ENCODE measurements at places on chromosomes 7 and 10.

DNA sequence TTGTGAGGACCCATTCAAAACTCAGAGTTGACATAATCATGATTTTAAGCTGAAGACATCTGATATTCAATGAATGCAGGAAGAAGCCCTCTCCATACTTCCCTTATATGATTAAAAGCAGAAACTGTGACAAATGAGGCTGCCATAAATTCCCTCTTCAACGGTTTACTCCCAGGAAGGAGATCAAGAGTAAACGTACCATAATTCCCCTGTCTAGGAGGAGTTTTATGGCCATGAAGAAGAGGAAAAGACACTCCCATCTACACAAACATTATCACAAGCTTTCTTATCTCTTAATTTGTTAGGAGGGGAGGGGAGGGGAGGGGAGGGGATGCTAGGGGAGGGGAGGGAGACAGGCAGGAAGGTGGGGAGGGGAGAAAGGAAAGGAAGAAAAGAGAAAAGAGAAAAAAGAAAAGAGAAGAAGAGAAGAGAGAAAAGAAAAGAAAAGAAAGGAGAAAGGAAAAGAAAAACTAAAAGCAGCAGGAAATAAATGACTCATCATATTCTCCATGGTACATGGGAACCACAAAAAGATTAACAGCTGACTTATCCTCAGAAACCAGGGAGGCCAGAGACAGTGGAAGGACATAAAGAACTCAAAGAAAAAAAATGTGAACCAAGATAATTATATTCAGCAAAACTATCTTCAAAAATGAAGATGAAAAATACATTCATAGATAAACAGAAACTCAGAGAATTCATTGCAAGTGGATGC, 121.6 kb downstream of the ALOX5 start:
- no peak for DNase-seq

DNA sequence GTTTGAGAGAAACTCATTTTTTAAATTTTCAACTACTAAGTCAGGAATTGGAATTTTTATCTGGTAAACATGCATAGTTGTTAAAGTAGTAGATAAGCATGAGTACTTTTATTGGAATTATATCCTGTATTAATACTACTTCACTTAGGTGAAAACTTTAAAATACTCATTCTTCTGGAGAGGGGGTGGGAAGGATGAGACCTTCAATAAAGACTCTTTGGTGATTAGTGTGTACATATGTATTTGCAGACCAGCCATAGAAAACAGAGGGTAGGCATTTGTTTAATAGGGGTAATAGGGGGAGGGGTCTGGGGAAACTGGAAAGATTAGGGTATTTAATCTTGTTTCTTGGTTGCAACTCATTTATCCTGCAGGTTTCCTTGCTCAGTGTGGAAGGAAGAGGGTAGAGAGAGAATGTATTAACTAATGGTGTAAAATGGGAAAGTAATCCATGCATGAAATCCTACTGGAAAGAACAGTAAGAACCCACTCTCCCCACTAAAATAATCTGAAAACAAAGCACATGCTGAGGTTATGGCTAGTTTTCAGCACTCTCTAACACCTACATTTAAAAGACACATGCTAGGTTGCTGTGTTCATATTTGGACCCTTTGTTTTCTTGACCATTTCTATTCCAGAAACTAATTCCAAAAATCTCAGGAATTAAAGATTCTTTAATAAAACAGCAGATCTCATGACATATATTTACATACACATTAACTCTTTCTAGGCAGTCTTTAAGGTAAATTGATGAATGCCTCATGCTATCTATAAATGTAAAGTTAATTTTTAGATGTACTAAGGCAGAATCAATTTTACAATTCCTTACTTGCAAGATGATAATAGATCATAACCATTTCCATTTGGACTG, 6.2 kb upstream of the IGF2BP3 start:
- DNase-seq = no peak

DNA sequence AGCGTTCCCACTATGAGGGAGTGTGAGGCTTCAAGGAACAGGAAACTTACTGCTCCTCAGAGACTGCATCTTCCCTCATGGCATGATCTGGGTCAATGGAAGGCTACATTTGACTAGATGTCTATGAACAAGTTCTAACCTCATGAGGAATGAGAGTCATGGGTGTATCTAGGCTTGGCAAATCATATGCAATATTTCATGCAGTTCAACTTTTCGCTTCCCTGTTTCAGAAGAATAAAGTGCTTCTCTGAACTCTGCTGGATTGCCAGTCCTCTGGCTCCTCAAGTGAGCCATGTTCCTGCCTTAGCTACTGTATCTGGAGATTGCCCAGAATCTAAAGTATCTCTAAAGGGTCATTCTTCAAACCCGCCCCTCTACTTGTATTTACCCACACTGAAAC, 54.3 kb upstream of the SEMA3A start:
- DNase-seq = no peak

- DNase-seq = no peak
Observed at GRCh38 chr7:120332433-120332832, 59.5 kb downstream of the KCND2 start.

- no peak for DNase-seq
Observed at GRCh38 chr7:45563941-45564461, 10.2 kb upstream of the ADCY1 start.

DNA sequence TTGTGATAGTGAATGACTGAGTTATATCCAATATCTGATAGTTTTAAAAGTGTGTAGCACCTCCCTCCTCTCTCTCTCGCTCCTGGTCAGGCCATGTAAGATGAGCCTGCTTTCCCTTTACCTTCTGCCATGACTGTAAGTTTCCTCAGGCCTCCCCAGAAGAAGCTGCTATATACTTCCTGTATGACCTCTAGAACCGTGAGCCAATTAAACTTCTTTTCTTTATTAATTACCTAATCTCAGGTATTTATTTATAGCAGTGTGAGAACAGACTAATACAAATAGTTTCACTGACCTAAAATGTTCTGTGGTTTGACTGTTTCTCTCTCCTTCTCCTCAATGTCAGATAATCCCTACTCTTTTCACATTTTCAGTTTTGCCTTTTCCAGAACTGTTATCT, 321.3 kb upstream of the MBL2 start:
- DNase-seq = no peak

GRCh38 chr10:31820096-31820495, 108.5 kb downstream of the ARHGAP12 start:
- DNase-seq = no peak

DNA sequence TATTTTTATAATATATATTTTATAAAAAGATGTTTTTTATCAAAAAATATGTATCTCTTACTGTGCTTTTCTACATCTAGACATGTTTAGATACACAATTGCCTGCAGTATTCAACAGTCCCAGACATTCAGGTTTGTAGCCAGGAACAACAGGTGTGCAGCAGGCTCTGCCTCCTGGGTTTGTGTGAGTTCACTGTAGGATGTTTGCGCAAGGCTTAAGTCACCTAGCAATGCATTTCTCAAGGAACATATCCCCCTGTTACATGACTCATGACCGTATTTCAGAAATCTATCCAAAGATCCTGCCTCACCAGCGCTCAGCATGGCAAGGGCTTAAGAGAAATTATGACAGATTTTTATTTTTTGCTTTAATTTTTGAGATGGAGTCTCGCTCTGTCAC, 41.5 kb downstream of the PITRM1 start:
- no peak for DNase-seq
